NCI-H2227 treated with DMSO at 0.1 percent for 48 hours (cell line): ENCODE measurements at places on chromosomes 7 and 10.

- DNase-seq, result no peak
These were observed 91.2 kb upstream of the INSIG1 start for GRCh38 chr7:155206318-155207020.

- DNase-seq, result no peak
These were observed 348.1 kb downstream of the GATA3 start for GRCh38 chr10:8402576-8402975.

- DNase-seq, result no peak
These were observed 9.7 kb upstream of the ZNF273 start for GRCh38 chr7:64893401-64893800.

- DNase-seq, result no peak
These were observed 15.6 kb downstream of the SMURF1 start for GRCh38 chr7:99128076-99128950.

DNA sequence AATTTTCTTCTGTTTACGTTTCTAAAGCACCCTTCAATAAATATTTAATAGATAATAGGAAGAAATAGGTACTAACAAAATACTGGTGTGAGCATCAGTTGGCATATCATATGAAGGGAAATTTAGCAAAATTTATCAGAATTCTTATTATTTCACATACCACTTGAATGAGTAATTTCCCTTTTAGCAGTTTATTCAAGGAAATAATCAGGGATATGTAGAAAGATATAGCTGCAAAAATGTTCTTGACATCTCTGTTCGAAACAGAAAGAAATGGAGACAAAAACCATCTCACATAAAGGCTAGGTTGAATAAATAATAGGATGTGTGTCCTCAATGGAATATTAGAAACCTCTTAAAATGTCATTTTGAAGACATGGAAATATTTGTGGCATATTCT is 35.8 kb upstream of the PIP4K2A start:
- no peak for DNase-seq

DNA sequence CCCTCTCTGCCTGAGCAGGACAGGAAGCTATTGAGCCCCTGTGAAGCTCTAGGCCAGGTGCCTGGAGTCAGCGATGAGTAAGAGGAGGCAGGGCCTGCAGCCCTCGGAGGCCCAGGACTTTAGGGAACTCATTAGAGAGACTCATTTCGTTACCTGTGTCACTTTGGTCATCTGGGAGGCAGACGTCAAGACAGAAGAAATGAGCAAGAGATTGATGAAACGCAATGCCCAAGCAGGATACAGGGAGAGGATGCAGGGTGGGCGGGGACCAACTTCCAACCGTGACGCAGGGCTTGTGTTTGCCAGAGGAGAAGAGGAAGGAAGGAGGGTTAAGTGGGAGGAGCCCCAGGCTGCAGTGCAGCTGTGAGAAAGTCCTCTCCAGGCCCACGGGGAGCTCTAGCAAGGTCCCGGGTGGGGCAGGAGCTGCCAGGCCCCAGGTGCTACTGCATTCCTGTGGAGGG is 26.4 kb upstream of the GNA12 start:
- DNase-seq, result no peak

DNA sequence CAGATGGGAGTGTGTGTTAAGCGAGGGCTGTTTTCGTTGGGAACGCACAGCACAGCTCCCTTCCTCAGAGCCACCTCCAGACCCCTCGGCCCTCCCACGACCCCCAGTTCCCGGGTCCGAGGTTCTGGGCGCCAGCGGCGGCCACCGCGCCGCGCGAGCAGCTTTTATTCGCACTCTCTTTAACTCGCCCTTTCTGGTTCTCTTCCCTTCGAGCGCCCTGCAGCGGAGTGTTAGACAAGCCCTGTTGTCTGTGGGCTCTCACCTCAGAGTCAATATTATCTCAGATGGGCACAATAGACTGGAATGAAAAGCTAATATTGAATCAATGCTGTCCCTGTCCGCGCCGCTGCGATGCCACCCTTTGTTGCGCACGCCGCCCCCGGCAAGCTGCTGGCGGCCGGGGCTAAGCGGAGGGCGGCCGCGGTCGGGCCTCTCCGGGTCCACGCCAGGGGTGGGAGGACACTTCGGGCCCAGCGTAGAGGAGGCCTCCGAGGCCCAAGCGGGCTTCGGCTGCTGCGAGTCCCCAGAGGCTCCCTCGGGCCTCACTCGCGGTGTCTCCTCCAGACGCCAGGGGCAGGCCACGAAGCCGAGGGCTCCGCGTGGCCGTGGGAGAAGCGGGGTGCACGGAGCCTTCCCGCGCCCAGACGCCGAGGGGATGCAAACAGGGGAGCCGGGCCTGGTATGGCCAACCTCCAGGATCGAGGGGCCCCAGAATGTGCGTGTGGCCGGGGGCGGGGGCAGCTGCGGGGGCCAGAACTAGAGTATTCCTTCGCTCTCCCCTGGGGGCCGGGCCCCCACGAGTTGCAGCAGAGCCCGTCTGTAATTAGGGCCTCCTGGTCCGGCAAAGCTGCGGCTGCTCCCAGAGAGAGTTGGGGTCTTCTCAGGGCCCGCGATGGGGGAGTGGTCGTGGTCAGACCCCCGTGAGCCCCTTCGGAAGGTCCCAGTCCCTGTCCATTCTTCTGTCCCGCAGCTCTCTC is 7.9 kb upstream of the EMX2 start:
- no peak for DNase-seq

DNA sequence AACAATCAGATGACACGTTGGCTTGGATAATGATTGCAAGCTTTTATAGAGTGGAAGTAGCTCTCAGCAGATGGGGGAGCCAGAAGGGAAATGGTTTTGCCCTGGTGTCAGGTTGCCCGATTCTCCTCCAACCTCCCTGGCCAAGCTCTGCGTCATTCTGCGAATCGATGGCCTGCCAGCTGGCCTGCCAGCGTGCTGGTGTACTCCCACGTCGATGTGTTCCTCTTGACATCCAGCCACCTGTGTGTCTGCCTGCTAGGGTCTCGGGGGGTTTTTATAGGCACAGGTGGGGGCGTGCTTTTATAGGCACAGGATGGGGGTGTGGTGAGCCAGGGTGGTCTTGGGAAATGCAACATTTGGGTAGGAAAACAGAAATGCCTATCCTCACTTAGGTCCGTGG is 4.6 kb downstream of the NET1 start:
- DNase-seq, result no peak

GRCh38 chr10:80464557-80465450 is 10.7 kb downstream of the TSPAN14 start:
- peak; percentile 18 for DNase-seq

- DNase-seq, result no peak
These were observed 651.4 kb downstream of the INHBA start for GRCh38 chr7:41051535-41051934.

- no peak for DNase-seq
These were observed 31.9 kb downstream of the FAM107B start for GRCh38 chr10:14742815-14743214.

GRCh38 chr7:154744256-154744860 is 258.6 kb downstream of the PAXIP1 start:
- DNase-seq, result no peak

DNA sequence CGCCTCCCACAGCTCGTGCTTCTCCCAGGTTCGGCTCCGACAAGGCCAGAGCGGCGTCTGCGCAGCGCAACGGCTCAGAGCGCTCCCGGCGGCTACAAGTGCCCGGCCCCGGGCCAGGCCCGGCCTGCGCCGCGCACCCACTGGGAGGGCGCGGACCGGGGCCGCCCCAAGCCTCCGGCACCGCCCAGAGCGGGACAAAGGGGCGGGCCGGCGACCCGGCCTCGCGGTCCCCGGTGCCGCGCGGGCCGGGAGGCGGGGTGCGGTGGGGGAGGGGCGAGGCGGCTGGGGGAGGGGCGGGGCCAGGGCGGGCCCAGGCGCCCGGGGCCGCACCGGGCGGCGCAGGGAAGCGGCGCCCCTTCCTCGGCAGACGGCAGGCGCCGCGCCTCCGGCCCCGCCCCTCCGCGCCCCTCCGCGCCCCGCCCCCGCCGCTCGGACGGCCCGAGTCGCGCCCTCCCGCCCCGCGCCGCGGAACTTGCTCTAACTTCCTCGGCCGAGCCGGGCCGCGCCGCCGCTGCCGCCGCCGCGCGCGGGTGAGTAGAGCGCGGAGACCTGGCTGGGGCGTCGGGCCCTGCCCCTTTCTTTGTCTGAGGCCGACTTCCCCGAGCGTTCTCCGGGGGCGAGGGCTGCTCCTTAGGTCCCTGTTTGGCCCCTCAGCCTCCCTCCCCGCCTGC is at the start of gene TSPAN14:
TSS of gene TSPAN14 (plus strand) at position 469 of the 671 bp plus-strand sequence. CDS start 34,924 bp downstream, outside the sequence.
- DNase-seq, result peak; percentile 64

- DNase-seq, result no peak
These were observed 61.0 kb upstream of the AOAH start for GRCh38 chr7:36784991-36785940.

DNA sequence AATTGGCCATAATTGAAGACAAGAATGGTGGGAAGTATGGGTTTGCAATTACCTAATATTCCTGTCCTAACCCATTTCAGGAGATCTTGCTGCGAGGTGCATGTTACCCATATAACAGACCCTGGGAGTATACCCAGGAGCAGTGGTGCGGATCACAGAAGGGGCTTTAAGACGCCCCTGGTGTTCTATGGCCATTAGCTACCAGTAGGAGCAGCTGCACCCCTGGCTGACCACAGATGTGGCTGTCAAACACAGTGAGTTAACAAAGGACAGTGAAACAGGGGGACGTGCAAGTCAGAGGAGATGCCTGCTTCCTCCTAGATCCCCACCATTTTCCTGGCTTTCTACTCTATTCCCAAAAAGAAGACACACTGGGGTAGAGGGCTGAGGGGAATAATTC is 25.2 kb downstream of the AOC1 start:
- peak; percentile 74 for DNase-seq

GRCh38 chr7:1418505-1419309 is 40.6 kb downstream of the MICALL2 start:
- DNase-seq, result no peak

DNA sequence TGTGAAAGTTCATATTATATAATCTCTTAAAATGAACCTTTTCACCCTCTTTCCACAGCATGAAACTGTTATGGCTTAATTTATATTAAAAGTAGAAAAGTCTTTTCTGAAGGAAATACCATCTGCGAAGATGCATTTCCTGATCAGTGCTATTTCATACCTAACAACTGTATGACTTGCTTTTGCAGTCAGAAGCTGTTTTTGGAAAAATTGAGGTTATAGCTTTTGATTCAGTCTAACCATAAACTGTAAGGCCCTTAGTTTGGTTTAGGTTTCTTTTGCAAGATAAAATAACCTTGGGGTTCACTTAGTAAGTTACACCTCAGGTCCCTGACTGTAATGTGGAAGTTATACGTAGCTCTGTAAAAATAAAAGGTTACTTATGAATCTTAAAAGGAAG is 22.7 kb upstream of the PARP12 start:
- DNase-seq, result no peak

DNA sequence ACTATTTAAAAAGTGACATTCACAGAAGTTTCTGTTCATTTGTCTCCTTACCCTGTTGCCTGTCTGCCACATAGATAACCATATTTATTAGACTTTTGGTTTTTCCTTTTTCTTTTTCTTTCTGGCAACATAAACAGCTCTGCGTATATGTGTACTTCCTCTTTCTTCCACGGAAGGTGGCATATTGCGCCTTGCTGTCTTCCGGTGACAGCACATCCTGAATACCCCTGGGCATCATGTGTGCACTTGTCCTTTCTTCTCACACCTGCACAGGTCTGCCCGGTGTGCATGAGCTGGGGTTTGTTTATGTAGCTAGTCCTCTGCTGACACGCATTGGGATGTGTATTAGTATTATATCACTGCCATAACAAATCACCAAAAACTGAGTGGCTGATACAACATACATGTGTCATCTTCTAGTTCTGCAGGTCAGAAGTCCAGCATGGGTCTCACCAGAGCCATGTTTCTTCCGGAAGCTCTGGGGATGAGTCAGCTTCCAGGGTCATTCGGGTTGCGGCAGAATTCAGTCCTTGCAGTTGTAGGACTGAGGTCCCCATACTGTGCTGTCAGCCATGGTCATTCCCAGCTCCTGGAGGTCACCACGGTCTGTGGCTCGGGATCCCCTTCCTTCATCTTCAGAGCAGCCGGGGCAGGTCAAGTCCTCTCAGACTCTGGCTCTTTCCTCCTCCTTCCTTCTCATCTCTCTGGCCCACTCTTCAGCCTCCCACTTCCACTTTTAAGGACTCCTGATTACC is 596.0 kb upstream of the FOXK1 start:
- DNase-seq, result no peak

GRCh38 chr7:107909445-107909844 is 18.5 kb downstream of the DLD start:
- no peak for DNase-seq

DNA sequence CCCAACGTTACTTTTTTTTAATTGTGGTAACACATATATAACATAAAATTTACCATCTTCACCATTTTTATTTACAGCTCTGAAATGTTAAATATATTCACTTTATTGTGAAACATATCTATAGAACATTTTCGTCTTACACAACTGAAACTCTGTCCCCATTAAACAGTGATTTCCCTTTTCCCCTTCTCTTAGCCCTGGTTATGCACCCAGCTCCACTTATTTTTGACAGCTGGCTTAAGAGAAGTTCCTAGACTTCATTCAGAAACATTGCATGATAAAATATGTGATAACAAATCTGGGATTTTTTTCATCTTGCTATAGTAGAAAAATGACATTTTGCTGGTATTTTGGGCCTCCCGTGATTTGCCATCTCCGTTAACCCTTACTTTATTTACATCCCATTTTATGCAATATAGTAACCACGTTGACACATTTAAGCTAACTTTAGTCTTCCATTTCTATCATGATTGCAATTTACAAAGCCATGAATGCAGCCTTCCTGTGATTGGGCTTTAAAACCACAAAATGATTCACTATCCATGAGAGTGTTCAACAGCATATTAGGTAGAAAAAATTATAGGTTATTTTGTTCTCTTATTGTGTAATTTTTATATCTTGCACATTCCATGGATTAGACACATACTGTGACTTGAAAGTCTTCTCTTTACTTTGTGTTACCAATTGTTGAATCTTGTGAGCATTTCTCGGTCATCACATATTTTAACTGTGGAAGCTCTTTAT is 139.6 kb downstream of the SND1 start:
- peak; percentile 52 for DNase-seq

- no peak for DNase-seq
These were observed 759.1 kb upstream of the IGFBP3 start for GRCh38 chr7:46680147-46680546.

GRCh38 chr7:20438694-20439376 is 108.1 kb downstream of the ITGB8 start:
- DNase-seq, result no peak

- DNase-seq, result no peak
These were observed 683.1 kb downstream of the NRG3 start for GRCh38 chr10:82558014-82558607.
